NB4 (cell line): ENCODE measurements at places on chromosomes 5 and 9.

DNA sequence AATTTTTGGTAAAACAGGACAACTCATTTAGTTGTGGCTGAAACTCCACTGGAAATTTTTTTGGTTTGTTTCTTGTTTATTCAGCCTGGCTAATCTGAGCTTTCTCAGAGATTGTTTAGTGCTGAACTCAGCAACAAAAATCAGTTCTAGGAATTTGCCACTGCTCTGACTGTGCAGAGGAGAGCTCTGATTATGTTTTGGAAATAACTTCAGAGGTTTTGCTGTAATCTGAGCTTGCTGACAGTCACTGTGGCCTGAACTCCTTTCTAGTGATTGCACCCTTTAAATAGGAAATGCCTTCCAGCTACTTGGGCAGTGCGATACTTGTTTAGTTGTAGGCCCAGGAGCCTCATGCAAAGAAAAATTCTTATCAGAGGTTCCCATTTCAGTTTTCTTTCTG, 60.2 kb downstream of the OSTF1 start:
- DNase-seq = peak; percentile 4

DNA sequence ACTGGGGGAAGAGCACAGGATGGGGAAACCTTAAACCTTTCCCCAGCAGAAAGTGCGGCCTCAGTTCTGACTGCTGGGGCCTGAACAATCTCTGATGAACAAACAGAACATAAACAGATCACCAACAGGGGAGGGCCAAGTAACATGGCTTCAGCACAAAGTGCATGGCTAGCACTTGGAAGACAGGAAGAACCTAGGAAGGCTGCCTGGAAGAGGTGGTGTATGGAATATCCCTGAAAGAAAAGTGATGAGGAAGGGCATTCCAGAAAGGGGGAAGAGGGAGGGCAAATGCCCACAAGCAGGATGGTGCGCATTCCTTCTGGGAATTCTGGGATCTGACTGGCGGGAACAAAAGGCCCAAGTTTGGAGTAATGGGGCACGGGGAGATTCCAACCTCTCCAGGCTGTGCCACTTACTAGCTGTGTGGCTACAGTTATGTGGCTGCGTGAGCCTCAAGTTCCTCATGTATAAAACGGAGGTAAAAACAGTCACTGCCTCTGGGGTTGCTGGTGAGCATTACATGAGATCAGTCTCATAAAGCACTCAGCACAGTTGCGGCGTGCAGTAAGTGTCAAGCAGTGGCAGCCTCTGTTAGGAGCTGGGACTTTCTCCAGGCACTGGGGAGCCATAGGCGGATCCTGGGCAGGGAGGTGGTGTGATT, 1.6 kb downstream of the PDGFRB start:
- peak; percentile 74 for DNase-seq

GRCh38 chr5:74122979-74123590, 497.1 kb downstream of the ARHGEF28 start:
- no peak for DNase-seq

GRCh38 chr5:108818613-108819272, 71.0 kb downstream of the FER start:
- peak; percentile 20 for DNase-seq

DNA sequence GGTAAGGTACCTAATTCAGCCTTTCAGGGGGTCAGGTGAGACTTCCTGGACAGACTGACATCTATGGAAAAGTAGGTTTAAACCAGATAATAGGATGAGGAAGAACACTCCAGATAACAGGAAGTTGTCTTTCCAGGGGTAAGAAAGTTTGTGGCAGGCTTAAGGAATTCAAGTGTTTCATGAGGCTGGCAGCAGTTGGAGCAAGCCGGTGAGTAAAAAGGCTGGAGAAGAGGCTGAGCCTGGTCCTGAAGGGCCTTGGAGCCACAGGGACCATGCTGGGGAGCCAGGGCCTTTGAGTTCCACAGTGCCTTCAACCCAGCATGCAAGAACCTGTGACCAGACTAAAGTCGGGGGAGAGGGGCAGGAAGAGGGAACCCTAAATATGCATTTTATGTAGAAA, 353.4 kb downstream of the SPOCK1 start:
- DNase-seq = no peak

DNA sequence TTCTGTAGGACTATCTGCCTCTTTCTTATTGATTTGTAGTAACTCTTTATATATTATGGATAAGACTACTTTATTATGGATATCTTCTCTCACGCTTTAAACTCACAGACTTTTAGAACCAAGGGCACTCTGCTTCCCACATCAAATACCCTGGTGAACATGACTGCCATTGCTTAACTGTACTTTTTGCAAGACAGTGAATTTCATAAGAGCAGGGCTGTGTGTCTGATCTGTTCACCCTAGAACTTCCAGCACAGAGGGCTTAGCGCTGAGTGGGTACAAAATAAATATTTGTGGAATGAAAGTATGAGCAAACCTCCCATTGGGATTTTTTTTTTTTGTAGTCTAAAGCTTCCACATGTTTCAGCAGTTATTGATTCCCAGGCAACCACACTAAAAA, 84.8 kb downstream of the CFAP77 start:
- no peak for DNase-seq

DNA sequence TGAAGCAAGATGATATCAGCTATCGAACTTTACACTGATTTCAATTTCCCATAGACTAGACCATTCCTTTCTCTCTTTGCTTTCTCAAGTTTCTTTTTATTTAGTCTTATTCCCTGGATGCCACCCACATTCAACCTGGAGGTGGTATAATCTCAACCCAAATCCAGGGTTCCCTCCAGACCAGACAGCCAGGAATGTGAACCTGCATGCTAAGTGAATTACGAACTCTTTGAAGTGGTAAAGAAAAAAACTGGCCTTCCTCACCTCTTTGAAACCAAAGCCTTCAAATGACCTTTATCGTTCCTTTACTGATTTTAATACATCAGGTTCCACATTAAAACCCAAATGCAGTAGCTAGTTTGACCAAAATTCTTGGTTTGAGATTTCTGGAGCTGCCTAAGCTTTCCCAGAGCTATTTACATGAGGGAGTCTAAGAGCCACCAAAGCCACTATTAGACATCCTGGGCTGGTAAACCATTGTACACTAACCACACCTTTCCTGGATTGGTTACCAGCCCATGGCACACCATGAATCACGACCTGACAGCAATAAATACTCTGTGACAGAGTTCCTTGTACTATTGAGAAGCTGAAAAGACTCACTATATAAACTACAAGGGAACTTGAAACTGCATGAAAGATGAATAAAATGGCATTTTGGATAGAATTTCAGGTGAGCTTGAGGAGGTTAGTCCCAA, 323.7 kb downstream of the ADAMTS6 start:
- DNase-seq = no peak
